Motor neuron (in vitro differentiated cells): ENCODE measurements at places on chromosomes 16 and 17.

DNA sequence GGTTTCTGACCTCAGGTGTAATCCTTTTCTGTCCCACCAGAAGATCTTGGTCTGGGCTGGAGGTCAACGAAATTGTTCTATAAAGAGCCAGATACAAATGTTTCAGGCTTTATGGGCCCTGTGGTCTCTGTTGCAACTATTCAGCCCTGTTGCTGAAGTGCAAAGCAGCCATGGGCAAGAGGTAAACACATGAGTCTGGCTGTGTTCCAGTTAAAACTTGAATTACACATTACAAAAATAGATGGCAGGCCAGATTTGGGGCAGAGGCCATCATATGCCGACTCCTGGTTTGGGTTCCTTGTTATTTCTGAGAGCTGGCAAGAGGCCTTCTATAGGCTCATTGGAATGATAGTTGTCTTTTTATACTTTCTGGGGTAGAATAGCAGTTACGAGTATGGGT is 114.4 kb downstream of the SDR42E1 start:
- no peak for ATAC-seq

DNA sequence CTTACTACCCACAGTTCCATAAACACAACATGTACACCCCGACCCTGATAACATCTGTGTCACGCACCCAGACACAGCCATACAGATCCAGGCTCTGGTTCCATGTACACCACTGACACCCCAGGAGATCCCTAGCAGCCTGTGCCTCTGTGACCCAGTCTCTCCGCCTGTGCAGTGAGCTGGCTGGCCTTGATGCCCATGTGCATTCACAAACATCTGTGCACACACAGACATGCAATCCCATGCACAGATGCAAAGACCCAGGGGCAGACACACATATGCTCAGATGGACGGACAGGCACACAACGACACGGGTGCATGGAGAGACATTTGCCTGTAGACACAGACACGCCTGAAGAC is 4.1 kb downstream of the CCDC102A start:
- ATAC-seq: no peak

DNA sequence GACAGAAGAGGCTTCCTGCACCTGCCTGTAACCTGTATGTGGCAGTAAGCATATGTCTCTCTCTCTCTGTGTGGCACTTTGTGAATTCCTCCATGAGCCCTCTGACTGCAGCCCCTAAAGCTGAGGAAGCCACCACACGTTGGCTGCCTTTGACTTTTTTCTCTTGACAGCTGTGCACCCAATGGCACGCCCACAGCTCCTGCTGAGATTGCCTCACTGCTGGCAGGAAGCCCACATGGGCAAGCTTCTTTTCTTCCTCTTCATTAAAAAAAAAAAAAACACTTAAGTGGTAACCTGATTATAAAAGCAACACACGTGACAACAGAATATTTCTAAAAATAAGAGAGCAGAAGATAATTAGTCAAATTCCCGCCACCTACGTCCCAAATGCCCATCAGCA is 34.0 kb upstream of the PIRT start:
- no peak for ATAC-seq

DNA sequence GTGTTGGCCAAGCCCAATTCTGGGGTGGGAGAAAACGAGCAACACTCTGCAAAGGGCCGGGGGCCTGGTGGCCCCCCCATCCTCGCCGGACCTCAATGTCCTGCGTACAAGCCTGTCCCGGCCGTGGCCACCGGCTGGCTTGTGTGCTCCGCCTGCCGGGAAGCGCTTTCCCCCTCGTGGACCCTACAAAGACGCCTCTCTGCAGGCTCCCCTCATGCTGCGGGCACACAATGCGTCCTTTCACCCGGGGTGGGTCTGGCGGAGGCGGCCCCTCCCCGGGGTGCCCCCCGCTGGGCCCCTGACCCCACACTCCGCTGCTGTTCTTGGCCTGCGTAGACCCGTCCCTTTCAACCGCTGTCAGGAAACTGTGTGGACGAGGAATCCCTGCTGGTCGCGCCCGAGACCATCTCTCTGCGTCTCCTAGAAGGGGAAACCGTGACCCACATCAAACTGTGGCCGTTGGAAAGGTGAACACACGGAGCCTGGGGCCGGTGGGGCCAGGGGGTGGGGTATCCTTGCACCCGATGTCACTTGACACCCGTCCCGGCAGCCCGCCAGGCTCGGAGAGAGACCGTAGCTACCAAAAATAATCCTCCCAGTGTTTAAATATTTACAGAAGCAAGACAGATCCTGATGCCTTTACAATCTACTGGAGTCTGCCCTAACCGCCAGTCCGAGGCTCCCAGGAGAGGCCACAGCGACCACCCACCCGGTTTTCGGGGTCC is 43.6 kb downstream of the TBC1D16 start:
- peak; percentile 50 for ATAC-seq

- ATAC-seq: no peak
Observed at GRCh38 chr16:66895999-66896398, 15.7 kb downstream of the PDP2 start.

- ATAC-seq: no peak
Observed at GRCh38 chr16:67296420-67296819, 17.1 kb downstream of the PLEKHG4 start.

DNA sequence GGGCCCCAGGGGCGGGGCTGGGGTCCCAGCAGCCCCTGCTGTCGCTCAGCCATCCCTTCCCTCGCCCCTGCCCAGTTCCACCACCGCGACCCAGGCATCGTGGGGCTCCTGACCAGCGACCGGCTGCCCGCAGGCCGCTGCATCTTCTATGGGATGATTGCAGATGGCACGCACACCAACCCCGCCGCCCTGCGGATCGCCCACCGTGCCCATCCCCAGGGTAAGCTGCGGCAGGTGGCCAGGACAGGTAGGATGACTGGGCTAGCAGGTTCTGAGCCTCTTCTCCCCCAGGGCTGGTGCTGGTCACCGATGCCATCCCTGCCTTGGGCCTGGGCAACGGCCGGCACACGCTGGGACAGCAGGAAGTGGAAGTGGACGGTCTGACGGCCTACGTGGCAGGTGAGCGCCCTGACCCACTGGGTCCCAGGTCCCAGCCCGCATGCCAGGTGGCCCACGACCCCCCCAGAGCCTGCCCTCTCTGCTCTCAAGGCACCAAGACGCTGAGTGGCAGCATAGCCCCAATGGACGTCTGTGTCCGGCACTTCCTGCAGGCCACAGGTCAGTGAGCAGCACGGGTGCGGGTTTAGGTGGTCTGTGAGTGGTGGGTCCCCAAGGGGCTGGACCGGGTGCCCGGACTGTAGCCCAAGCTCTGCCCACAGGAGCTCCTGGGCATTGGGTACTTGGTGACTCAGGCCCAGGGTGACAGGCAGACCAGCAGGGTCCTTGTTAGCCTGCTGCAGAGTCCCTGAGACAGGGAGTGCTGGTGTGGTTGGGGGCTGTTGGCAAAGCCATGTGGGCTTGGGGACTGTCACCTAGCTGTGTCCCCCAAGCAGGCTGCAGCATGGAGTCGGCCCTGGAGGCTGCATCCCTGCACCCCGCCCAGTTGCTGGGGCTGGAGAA is 2.8 kb downstream of the CEMP1 start:
- no peak for ATAC-seq

- peak; percentile 38 for ATAC-seq
Observed at GRCh38 chr17:28763804-28764266, 20.0 kb downstream of the TRAF4 start.

DNA sequence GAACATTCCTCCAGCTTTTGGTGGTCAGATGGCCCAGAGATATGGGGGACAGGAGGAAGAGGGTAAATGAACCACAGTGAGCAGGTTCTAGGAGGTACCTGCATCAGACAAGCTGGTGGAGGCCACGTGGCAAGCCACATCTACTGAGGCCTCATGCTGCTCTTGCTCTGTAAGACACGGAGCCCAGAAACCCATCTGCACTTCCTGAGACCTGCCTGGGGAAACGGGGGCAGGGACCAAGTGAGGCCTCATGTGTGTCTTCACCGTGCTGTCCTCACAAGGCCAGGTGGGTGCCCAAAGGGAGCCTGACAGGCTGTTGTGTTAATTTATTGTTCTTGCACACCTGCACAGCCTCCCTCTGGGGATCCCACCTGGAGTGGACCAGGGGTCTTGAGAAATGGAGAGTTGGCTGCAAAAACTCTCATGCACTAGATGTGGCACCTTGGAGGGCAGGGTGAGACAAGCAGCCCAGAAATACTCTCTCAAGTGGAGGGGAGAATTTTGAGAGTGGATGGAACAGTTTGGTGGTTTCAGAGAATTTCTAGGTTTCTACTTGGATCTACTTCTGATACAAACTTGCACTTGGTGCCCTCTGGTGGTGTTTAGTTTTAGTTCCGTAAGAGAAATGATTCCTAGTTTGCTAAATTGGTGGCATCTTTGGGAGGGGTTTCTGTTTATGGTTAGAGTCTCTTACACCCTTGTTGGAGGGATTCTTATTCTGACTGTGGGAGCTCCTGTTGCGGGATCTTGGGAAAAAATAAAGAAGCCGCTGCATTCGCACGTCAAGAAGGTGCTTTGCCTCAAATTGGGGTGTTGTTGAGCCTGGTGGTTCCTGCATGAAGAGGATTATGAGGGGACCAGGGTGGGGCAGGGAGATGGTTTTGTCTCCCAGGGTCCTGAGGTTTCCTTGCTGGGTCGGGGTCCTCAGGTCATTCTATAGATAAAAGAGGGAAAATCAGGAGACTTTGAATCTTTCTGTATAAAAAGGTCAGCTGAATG is 47.5 kb downstream of the SLC6A2 start:
- no peak for ATAC-seq

DNA sequence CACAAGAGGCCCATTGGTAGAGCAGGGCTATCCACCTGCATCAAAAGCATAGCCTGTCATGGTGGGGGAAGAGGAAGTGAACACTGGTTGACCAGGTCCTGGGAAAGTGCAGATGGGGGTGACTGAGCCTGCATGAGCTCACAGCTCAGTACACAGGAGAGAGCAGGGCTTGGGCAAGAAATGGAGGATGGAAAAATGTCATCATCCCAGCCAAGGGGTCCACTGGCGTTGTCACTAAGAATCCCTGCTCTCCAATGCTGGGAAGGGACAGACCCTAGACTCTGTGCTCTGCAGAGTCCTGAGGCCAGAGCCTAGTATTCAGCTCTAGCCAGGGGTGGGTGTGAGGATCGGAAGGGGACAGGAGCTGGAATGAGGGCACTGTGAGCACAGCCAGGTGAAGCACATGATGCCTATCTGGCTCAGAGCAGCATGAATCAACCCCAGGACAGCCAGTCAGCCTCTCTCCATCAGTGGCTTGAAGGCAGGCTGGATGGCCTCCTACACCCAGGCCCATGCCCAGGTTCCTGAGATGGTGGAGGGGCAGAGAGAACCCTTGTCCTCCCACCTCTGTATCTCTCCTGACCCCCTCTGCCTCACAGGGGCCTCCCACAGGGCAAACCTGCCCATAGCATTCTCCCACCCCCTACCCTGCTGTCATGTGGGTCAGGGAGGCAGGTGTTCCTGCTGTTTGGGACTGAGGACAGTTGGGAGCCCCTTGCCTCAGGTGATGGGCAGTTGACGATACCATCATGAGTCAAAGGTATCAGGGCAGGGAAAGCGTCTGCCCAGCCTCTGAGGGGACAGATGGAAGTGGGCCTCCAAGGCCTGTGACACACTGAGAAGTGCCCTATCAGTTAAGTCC is 13.8 kb upstream of the CTCF start:
- ATAC-seq: no peak

DNA sequence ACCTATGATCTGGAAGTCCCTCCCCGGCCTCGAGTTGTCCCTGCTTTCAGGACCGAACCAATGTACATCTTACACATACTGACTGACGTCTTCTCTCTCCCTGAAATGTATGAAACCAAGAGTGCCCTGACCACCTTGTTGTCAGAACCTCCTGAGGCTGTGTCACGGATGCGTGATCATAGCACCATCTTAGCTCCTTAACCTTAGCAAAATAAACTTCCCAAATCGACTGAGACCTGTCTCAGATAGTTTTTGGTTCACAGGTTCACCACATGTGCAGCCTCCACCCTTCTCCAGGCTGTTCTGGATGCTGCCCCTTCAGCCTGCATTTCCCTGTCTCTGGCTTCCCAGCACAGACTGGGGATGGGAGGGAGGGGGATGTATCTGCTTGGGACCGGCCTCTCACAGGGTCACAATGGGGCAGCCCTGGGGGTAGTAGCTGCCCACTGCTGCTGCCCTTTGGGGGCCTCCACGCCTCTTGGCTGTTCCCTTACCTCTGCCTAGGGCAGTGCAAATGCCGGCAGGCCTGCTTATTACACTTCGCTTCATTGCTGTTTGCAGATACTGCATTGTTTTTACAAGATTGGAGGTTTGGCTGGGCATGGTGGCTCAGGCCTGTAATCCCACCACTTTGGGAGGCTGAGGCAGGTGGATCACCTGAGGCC is 69.8 kb downstream of the NT5M start:
- ATAC-seq: no peak

GRCh38 chr17:50977487-50978159 is 111.5 kb upstream of the TOB1 start:
- ATAC-seq: no peak

- no peak for ATAC-seq
Observed at GRCh38 chr16:21574372-21574771, 25.0 kb upstream of the METTL9 start.

DNA sequence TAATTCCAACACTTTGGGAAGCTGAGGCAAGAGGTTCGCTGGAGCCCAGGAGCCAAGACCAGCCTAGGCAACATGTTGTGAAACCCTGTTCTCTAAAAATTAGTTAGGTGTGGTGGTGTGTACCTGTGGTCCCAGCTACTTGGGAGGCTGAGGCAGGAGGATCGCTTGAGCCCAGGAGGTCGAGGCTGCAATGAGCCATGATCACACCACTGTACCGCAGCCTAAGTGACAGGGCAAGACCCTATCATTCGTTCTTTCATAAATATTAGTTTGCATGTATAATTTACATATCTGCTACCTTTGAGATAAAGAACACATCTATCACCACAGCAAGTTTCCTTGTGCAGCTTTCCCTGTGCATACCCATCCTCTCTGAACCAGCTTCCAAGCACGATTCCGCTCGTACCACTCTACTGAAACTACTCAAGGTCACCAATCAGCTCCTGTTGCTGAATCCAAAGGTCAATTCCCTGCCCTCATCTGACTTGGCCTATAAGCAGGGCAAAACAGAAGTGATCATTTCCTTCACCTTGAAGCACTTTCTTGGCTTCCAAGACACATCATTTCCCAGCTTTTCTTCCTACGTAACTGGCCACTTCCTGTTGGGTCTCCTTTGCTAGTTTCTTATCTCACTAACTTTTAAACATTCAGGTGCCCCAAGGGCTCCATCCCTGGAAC is 49.1 kb downstream of the GRB2 start:
- no peak for ATAC-seq

DNA sequence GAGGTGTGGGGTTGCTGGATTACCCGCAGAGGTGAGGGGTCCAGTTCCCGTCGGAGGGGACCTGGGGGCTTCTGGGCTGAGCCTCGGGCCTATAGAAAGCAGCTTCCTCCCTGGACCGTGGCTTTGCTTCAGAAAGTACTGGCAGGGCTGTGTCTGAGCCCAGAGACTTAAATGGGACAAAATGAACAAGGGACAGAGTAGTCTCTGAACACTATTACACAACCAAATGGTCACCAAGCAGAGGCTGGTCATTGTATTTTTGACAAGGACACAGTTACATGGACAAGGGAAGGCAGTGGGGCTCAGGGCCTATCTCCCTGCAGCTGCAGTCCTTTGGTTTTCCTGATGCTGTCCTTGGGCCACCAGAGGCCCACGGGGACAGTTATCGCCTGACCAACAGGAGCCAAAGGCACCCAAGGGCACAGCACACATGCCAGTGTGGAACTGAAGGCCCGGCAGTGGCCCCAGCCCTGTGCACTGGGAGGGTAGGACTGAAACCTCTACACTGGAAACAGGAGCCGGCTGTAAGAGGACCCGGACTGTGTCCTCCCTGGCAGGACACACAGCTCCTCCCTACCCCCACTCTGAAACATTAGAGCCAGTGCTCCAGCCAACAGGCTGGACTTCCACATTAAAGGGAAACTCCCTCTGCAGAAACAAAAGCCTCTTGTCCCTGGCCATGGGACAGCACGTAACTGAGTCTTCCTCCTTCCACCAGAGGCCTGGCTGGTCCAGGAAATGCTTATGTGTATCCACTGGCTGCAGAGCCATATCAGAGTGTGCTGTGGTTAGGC is 26.0 kb upstream of the ERN1 start:
- peak; percentile 60 for ATAC-seq
